ENCODE measurements at places on chromosomes 12 and 14.

GRCh38 chr12:60522684-60523400 is 927.0 kb downstream of the SLC16A7 start:
- DNase-seq = no peak

DNA sequence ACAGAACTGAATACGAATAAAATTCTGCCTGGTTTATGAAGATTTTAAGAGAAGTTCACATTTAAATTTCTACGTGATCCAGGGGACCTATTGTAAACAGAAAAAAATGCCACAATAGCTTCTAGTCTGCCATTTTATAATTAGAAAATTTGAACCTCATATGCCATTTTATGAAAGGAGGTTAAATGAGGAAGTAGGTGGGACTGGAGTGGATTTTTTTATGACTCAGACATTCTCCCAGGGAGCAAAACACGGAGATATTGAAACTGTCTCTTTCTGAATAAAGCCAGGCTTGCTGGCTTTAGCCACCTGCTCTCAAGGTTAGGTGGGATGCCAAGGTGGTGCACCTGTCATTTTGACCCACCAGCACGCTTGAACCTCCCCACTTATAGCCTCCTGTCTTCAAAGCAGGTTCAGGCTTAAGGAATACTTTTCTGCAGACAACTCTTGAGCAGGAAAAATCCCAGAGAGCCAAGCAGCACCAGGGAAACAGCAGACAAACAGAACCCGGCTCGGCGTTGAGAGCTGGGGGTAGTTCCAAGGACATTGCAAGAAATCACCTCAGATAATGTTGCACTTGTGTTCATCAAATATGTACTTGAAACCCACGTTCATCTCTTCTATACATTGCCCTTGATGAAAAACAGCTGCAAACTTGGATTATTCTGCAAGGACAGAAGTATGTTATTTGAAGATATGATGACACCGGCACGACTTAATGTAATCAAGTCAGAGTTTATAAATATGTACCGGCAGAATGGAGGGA is 203.7 kb downstream of the PPM1H start:
- DNase-seq = no peak

DNA sequence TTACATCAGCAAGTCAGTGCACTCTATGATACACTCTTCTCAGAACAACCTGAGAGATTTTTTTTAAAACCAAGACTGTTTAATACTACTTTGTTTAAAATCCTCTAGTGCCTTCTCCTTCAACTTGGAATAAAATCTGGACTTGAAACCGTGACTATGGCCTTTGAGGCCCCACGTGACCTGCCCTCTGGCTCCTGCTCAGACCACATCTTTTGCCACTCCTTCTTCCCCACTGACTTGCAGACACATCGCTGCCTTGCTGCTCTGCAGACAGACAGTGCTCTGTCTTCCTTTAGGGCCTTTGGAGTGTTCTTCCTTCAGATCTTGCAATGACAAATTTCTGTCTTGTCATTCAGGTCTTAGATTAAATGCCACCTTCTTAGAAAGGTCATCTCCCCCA is 48.5 kb downstream of the TTC8 start:
- DNase-seq = no peak

DNA sequence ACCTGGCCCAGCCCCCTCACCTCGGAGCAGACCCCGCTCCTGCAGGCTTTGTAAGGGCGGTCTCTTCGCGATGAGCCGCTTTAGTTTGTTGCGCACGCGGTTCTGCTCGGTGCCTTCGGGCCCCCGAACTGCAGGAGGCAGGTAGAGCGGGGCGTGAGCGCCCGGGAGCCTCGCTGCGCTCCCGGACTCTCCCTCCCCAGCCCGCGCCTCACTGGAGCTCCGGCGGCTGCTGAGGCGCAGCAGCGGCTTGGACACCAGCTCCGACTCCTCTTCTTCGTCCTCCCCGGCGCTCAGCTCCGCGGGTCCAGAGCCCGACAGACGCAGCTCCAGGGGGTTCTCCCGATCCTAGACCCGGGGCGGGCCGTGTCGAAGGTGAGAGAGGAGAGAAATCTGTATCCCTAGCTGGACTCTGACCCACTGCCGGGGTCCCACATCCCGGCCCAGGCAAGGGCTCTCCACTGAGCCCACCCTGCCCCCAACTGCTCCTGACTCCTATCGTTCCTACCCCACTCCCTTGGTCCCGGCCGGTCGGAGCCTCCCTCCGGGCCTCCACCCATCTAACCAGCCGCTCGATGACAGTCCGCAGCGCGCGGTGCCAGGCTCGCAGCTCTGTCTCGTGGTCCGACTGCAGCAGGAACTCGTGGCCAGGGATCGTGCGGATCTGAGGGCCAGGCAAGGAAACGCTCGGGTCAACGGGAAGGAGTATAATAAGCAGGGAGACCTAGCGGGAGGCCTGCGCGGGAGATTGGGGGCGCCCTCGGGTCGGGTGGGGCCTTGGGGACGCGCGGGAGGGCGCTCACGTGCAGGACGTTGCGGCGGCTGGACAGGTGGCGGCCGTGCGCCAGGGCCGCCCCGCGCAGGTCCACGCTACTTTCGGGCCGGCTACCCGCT is 4.2 kb downstream of the ARHGAP9 start:
- DNase-seq = no peak

GRCh38 chr14:85856430-85856829 is 326.5 kb downstream of the FLRT2 start:
- DNase-seq = no peak
